ENCODE measurements at places on chromosomes 2 and 18.

GRCh38 chr2:113157118-113157896 is 16.5 kb upstream of the PSD4 start:
- no peak for DNase-seq

DNA sequence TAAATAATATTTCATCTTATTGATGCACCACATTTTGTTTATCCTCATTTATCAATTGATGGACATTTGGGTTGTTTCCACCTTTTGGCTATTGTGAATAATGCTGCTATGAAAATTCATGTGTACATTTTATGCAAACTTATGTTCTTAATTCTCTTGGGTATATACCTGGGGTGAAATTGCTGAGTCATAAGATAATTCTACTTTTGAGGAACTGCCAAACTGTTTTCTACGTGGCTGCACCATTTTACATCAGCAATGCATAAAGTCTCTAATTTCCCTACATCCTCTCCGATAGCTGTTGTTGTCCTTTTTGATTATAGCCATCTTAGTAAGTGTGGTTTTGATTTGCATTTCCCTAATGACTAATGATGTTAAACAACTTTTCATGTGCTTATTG is 116.5 kb upstream of the DLX2 start:
- no peak for DNase-seq

DNA sequence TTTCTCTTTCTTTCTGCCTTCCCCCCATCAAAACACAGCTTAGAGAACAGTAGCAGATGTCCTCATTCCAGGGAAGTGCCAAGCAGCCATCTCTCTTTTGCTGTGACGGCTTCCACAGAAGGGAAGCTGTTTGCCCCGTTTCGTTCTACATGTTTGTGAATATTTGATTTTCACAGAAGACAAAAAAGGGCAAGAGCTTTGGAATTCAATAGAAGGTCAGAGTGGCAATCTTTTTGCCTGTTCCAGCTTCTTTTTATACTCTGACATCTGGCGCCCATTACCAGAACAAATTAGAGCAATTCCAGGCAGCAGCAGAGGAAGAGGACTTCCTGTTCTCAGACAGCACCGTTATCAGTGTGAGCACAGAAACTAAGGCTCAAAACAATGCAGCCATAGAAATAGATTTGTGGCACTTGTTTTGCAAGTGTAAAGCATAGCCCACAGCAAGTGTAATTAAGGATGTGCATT is 79.0 kb upstream of the CDH19 start:
- no peak for DNase-seq

- DNase-seq = no peak
Measured at GRCh38 chr18:67961701-67962440, 445.4 kb upstream of the DSEL start.

- DNase-seq = no peak
Measured at GRCh38 chr2:191699341-191699945, 21.5 kb downstream of the NABP1 start.

- no peak for DNase-seq
Measured at GRCh38 chr2:10028988-10029874, 14.1 kb upstream of the KLF11 start.

DNA sequence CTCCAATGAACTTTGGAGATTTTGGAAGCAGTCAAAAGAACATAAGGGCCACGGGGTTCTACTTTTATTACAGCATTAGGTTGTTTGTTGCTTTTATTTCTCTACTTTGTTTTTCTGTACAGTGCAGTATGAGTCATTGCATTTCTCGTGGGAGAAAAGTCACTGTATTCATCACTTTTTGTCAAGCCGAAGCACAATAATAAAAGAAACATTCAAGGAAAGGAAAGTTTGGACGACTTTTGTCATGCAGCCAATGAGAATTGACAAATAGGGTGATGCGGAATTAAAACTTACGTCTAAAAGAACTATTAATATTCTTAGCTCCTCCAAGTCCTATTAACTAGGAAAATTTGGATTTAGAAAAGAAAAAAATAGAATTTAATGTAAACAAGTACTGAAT is 209.9 kb downstream of the TMEM182 start:
- DNase-seq = no peak

- no peak for DNase-seq
Measured at GRCh38 chr2:162297925-162298552, 20.4 kb downstream of the IFIH1 start.

GRCh38 chr2:3522961-3523421 is 3.7 kb upstream of the ADI1 start:
- no peak for DNase-seq

- DNase-seq = no peak
Measured at GRCh38 chr2:182015334-182016109, 29.9 kb downstream of the PPP1R1C start.

GRCh38 chr2:30180226-30180625 is 33.4 kb downstream of the YPEL5 start:
- DNase-seq = no peak

- no peak for DNase-seq
Measured at GRCh38 chr2:7929281-7929680, 752.6 kb upstream of the ID2 start.

DNA sequence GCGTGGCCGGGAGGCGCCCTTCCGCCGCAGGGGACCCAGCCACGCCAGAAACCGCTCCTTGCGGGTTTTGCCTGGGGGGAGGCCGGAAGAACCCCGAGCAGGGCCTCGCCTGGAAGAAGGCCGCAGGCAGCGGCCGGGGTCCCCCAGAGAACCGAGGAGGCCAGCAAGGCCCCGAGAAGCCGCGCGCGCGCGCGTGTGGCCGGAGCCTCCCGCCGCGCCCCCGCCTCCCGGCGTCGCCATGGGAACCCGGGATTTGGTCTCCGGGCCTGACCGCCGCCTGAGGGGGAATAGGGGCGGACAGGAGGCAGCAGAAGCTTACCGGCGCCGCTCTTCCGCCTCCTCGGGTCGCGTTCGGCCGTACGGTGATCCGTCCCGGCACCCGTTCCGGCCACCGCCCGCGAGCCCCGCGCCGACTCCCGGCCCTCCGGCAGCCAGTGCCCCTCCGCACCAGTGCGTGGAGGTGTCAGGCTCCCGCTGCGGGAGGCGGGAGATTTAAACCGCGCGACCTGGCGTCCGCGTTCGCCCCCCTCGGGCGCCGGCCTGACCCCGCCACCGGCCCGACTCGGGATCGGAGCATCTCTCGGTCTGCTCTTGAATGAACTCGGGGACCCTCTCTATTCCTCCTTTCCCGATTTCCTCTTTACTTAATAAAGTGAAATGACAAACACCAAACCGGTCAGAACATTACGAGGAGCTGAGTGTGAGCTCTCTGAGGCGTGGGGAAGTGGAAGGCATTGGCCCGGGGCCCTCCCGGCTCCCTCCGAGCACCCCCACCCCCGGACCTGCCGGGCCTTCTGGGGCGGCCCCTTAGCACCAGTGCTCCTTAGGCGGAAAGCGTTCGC is at the start of gene ICA1L:
TSS of gene ICA1L (minus strand) at position 467 of the 842 bp plus-strand sequence. CDS start 42,757 bp downstream, outside the sequence.
- DNase-seq = peak; percentile 87

GRCh38 chr18:27954226-27954625 is 222.7 kb downstream of the CDH2 start:
- DNase-seq = peak; percentile 65

- DNase-seq = no peak
Measured at GRCh38 chr18:42574871-42575270, 540.6 kb downstream of the RIT2 start.

All from left hindlimb (tissue), 1 donor.